KG1 (cell line): ENCODE measurements at places on chromosomes 13 and 19.

DNA sequence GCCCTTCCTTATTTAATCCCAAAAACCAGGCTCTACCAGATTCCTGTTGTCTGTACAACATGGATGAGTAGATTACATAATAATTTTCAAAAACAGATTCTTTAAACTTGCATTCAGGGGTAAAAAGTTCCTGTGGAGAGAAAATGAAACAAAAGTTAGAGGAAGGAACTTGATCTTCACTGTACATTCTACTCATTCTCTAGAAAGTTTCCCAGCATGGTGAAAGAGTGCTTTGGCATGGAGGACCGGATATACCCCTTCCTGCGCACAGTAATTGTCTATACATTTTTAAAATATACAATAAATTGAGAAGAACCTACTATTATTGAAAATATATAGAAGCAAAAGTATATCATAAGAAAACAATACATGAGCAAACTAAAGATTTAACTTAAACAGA lies 274.2 kb downstream of the ITGBL1 start:
- no peak for DNase-seq

DNA sequence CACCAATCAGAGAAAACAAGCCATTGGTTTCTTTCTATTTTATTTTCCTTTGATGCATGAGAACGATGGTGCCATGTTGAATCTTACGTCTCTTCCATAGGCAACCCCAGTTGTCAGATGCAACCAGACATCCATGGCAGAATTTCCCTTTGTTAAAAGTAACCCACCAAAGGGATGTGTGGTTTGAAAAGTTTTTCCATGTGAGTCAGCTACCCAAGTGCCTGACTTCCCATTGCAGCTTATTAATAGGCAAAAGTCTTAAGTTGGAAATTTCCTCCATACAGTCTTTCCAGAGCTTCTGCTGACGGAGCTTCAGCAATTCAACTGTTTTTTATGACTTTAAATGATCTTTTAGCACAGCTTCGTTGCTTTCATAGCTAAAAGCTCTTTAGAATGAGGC lies 73.8 kb upstream of the FAM216B start:
- no peak for DNase-seq

DNA sequence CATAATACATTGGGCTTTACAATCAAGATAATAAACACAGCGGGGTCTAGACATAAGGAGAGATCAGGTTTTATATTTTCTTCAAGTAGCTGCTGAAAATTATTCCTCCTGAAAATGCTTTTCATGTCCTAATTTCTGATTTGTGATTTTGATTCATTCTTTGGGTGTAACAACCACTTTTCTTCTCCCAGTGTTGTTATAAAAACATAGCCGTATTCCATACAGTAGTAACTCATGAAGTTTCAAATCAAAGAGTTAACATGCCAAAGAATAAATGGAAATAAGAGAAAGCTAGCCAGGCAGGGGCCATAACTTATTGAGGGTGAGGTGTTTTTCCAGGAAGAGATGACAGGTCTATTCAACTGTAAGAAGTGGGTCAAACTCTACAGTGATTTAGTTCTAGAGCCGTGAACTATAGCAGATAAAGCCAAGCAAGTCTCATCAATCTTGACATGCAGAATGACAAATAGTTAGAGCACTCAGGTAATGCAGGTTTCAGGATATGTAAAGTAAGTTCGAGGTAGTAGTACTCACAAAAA lies 934.4 kb upstream of the SLITRK1 start:
- no peak for DNase-seq

GRCh38 chr13:72599178-72599743 lies 128.2 kb downstream of the MZT1 start:
- no peak for DNase-seq

GRCh38 chr13:46176756-46177155 lies 5.2 kb downstream of the LCP1 start:
- peak; percentile 67 for DNase-seq

DNA sequence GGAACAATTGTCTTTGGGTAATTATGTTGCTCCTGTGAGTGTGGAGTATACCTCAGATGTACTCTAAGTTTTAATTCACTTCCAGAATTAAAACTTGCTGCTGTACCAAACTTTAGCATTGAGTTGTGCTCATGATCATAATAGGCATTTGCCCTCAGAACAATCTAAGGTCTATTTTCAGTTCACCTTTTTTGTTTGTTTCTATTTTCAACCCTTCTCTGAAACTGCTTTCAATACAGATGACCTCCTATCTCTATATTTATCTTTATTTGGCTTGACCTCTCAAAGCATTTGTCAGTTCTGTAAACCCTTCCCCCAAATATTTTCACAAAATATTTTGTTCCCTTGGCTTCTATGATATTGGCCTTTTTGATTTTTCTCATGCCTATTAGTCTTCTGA lies 873.0 kb downstream of the OLFM4 start:
- DNase-seq, result no peak

DNA sequence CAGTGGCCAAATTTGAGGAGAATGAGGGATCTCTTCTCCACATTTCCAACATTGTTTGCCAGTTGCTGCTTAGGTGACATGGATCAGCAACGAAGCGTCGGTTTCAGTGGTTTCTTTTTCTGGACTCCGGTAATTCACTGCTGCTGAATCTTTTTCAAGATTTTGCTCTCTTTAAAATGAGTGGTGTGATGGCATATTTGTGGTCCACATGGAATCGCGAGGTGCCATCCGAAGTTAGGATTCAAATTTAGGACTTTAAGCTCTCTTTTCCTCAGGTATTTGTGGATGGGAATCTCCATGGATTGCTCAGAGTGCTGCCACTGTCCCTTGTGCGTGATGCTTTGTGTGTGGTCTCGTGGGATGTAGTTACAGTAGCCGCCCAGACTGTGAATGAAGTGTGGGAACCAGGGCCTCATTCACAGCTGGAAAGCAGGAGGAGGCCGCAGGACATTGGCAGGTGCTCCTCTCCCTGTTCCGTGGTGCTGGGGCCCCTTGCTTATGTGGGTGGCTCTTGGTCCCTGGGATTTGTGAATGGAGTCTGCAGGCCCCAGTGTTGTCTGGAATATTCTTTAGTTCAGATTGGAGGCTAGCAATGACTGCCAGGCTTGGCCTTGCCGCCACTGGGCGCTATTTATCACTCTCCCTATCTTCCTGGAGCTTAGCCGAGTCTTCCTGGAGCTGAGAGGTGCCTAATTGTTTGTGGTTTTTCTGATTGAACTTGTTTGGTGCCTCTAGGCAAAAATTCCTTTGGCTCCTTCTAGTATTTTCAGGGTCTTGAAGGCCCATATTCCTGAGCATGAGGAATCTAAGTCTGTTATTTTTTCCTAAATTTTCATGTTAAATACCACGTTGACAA lies 1.5 kb downstream of the ILF3 start:
- DNase-seq, result no peak

GRCh38 chr13:72920097-72920496 lies 138.2 kb downstream of the PIBF1 start:
- no peak for DNase-seq

- no peak for DNase-seq
Measured at GRCh38 chr13:39244561-39245230, 206.4 kb downstream of the NHLRC3 start.

DNA sequence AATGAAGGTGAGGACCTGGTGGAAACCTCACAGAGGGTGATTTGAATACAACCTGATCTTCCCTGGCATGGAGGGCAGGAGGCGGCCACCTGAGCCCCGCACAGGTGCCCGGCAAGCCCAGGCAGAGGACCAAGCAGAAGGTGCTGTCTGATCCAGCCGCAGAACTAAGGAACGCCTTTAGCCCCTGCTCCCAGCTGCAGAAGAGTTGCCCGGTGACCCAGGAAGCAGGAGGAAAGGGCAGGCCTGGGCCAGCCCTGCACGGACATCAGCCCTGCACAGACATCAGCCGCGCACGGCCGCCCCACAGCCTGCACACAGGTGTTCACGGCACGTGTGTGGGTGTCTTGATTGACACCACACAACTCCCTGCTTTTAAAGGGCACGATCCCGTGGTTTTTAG lies 43.1 kb downstream of the RASA3 start:
- DNase-seq, result no peak

DNA sequence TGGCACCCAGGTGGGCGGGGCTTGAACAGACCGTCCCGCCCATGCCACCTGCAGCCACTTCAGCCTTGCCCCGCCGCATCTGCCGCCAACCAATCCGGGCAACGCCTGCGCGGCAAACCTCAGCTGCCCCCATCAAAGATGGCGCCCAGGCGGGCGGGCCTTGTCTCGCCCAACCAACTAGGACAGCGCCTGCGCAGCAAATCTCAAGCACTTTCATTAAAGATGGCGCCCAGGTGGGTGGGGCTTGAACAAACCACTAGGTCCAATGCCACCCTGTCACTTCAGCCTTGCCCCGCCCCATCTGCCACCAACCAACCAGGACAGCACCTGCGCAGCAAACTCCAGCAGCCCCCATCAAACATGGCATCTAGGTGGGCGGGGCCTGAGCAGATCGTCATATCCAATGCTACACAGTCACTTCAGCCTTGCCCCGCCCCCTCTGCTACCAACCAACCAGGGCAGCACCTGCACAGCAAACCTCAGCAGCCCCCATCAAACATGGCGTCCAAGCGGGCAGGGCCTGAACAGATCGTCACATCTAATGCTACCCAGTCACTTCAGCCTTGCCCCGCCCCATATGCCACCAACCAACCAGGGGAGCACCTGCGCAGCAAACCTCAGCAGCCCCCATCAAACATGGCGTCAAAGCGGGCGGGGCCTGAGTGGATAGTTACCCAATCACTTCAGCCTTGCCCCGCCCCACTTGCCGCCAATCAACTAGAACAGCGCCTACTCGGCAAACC lies 1.4 kb downstream of the PEG3 start:
- peak; percentile 97 for DNase-seq

GRCh38 chr13:44412346-44412935 lies 38.8 kb downstream of the SERP2 start:
- DNase-seq, result no peak

GRCh38 chr13:25752957-25753551 lies 298.8 kb downstream of the SHISA2 start:
- DNase-seq, result peak; percentile 28

- no peak for DNase-seq
Measured at GRCh38 chr19:5048727-5049553, 80.0 kb downstream of the KDM4B start.

GRCh38 chr19:33203529-33203928 lies 9.4 kb downstream of the LRP3 start:
- DNase-seq, result no peak

GRCh38 chr13:110574161-110574560 lies 12.6 kb upstream of the RAB20 start:
- DNase-seq, result no peak

DNA sequence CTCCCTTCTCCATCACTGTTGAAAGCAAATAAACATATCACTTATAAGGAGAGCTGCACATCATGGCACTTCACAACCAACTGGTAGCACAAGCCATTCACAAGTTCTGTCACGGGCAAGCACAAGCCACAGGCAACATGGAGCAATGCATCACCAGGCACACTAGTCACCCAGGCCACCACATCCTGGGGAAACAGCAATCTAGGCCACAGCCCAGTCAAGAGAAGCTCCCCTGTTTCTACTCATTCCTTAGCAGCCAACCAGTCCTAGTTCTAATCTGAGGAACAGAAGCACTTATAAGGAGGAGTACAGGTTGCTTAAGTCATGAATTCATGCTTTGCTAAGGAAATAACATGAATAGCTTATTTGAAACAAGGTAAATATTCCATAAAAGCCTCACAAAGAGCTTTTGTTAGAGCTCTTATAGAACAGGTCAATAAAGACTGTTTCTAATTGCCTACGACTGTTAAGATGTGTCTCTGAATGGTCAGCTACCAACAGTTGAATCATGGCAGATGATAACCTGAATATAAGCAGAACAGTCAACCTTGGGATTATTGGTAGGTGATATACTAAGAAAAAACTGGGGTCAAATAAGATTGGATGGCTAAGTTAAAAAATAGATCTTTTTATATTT lies 169.0 kb downstream of the TBC1D4 start:
- DNase-seq, result no peak

GRCh38 chr13:48492096-48492440 lies 40.8 kb downstream of the RCBTB2 start:
- DNase-seq, result no peak

- DNase-seq, result no peak
Measured at GRCh38 chr19:48095612-48096175, 14.9 kb downstream of the PLA2G4C start.

DNA sequence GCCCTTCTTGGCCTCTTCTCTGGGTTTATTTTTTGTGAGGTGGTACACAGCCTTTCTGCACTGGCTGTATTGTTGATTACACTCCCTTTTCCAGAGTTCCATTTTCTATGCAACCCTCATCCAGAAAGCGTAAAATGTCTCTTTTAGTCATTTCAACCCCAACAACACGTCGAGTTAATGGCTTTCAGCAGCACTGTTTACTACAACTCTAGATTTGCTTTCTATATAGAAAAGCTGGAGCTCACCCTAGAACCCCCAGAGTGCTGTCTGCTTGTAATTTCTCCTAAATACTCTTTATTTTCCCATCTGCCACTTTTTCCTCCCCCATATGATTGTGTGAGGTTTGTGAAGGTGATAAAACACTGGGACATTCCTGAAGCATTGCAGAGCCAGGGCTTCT lies 148.9 kb upstream of the TMTC4 start:
- DNase-seq, result no peak

DNA sequence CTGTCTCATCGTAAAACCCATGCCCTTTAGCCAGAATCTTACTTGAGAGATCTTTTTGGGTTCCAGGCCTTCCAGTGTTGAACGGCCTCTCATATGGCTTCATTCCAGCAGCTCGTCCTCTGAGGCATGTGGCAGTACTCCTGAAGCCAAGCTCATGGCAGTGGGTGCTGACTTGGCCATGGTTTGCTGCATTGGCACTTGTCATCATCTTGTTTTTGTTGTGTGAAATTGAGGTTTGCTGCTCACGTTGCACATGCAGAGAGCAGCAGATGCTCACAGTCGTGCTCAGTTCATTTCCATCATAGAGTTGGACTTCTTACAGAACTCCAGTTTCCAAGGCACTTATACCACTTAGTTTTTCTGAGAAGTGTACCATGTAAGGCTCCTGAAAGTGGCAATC lies 14.9 kb downstream of the TEX29 start:
- DNase-seq, result no peak

DNA sequence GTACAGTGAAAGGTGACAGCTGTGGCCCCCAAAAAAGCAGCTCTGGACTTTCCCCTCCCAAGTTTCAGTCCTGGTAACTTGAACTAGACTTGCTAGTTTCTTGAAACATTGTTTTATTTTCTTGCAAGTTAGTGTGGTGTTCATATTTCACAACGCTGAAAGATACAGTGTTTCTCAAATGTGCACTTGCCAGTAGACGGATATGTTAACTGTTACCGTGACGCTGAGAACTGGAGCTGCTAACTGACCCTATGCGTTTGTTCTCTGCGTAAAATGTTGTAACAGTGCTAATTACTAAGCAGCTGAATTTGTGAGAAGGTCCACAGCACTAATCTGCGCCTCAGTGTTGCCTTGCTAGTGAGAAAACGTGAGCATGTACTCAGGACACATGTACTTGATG lies 79.6 kb downstream of the GGACT start:
- DNase-seq, result no peak

DNA sequence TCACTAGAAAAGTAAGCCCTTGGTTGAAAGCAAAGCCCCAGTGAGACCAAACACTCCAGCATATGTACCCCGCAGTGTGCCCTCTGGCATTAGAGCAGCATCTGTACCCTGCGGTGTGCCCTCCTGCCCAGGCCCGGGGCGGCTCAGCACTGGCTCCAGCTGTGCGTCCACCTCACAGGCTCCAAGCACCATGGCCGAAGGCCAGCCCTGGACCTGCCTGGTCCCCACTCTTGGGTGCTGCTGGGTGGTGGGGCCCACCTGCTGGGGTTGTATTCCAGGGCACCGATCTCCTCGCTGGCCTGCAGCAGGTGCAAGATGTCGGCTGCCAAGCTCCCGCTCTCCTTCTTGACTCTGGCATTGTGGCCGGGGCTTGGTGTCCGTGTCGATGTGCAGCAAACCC lies 230.2 kb downstream of the TUBA3C start:
- DNase-seq, result no peak

GRCh38 chr19:19152668-19153384 lies 14.5 kb upstream of the TMEM161A start:
- no peak for DNase-seq
